D341Med (cell line): ENCODE measurements at places on chromosomes 16 and 17.
A peak's percentile ranks its signal among the peaks of the same experiment; 100 is the strongest.

- no peak for DNase-seq
Measured at GRCh38 chr16:56916571-56917403, 15.2 kb upstream of the HERPUD1 start.

DNA sequence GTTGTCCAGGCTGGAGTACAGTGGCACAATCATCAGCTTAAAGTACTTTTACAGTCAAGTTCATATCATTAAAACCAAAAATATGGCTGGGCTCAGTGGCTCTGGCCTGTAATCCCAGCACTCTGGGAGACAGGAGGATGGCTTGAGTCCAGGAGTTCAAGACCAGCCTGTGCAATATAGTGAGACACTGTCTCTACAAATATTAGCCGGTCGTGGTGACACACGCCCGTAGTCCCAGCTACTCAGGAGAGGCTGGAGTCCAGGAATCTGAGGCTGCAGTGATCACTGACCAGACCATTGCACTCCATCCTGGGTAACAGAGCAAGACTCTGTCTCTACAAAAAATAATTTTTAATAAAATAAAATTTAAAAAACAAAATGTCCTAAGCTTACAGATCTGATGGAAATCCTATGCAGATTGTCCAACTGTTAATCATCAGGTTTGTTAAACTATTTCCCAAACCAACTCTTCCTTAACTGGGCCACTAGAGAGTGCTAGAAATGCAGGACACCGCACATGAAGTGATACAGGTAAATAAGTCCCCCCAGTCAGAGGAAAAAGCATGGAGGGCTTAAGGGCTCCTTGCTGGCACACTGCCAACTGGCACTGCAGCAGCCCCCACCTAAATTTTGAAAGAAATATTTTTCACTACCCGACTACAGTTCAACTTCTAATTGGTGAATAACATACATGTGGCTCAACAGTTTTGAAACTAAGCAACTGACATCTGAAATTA, 2.8 kb downstream of the USP22 start:
- peak; percentile 56 for DNase-seq

DNA sequence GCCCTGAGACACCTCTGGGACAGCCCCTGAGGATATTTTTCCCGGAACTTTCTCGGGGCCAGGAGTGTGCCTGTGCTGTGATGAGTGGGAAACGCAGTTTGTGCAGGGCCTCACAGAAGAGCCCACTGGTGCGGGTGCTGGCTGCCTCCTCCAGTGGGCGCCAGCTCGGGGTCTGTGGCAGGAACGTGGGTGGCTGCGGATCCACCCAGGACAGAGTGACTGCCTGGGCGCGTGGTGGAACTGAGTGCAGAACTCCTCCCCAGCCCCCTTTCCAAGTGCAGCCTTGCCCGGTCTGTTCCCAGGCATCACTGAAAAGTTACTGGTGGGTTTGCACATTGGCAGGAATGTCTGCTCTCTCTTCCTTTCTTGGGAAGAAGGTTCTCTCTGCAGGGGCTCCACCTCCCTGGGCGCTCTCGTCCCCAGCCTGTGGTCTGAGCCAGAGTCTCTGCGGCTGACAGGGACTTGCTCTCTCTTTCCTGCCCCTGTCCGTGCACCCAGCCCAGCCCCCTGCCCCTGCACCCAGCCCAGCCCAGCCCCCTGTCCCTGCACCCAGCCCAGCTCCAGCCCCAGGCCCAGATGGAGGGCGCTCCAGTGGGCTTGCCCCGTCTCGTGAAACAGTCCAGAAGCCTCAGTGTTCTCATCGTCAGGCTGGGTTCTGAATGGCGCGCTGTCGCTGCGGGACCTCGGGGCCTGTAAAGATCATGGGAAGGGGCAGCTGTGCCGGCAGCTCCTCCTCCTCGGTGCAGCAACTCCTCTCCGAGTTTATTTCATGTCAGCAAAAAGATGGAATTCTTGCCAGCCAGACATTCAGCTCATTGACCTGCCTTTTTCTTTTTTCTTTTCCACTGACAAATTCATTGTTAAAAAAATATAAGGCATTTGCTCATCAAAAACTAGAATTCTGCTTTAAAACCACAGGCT, 117.5 kb downstream of the BANP start:
- DNase-seq: no peak

GRCh38 chr17:41393294-41393693, 4.1 kb downstream of the KRT31 start:
- DNase-seq: no peak

DNA sequence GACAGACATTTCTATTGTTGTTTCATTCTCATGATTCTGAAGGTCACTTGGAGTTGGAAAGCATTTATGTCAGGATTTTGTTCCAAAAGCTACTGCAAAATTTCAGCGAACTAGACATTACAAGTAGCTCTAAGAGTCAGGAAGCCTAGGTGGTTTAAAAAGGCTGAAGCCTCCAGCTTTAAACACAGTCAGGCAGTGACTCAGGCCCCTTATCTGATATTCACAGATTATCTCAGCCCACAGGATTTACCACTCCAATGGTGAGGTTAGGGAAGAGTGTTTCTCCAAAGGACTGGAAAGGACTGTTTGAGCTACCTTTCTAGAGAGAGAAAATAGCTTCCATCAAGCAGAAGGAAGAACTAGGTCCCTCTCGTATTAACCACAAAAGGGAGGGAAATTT, 624.4 kb upstream of the C16orf82 start:
- DNase-seq: no peak

- DNase-seq: no peak
Measured at GRCh38 chr17:45229681-45230409, 8.2 kb downstream of the FMNL1 start.

- DNase-seq: no peak
Measured at GRCh38 chr16:73031155-73031866, 16.6 kb downstream of the ZFHX3 start.

DNA sequence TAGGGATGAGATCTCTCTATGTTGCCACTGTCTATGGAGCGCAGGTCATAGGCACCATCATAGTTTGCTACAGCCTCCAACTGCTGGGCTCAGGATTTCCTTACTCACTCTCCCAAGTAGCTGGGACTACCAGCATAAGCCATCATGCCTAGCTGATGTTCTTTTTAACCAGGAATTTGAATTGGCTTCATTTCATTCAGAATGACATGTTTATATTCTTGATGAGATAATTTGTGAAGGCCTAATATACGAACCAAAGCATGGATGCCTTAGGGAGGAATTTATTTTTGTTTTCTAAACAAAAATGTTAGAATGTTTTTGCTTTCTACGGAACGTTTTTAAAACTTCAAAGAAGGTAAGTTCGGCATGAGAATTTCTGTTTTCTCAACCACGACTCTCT, 71.6 kb downstream of the HS3ST3B1 start:
- DNase-seq: no peak

GRCh38 chr17:43169561-43170139, 1.4 kb upstream of the NBR1 start:
- DNase-seq: peak; percentile 67

- no peak for DNase-seq
Measured at GRCh38 chr17:63675607-63676546, 24.0 kb downstream of the LIMD2 start.

GRCh38 chr16:22786284-22786683, 27.7 kb upstream of the HS3ST2 start:
- DNase-seq: no peak

GRCh38 chr17:55931446-55931845, 180.6 kb downstream of the PCTP start:
- DNase-seq: no peak

DNA sequence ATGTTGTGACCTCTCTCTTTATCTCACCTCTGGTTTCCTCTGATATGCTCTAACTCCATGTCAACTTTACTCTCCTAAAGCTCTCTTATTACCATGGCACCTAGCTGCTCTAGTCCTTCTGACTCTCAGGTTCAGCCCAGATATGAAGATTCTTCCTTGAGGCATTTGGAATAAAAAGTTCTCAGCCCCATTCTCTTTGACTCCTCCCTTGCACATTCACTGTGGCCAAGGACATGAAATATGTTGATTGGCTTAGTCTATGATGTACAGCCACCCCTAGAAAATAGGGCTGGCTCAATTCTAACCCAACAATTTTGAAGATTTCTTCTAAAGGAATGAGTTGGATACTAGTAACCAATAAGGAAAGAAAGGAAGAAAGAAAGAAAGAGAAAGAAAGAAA, 20.8 kb upstream of the GAS7 start:
- DNase-seq: no peak

DNA sequence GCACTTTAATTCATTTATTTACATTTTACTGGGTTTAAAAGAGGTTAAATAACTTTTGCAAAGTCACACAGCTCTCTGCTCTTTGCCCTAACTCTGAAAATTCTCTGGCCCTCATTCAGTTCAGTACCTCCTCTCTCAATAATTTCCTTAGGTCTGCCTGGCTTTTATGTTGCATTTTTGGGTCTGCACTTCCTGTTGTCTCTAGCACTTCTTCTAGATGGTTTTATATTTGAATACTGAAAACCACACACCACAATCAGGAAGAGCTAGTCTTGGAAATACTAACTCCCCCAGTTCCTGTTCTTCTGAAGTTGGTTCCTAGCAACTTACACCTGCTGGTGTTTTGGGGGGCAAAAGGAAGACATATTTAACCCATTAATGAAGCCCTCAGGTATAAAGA, 577.9 kb downstream of the HS3ST4 start:
- no peak for DNase-seq

DNA sequence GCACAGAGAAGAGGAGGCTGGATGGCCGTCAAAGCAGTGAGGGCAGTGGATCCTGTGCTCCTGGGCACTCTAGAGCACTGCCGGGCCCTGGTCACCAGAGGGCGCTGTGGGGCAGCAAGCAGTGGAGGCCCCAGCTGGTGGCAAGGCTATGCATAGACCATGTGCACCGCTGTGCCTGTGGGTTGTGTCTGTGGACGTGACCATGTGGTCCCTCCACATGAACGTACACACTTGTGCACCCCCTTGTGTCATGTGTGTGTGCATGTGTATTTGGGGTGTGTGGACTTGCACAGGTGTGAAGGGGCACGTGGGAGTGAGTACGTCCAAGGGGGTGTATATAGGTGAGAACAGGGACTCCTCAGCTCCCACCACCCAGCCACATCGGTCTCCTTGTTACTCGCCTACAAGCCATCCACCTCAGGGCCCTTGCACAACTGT, 4.4 kb upstream of the MAP2K3 start:
- DNase-seq: peak; percentile 90

DNA sequence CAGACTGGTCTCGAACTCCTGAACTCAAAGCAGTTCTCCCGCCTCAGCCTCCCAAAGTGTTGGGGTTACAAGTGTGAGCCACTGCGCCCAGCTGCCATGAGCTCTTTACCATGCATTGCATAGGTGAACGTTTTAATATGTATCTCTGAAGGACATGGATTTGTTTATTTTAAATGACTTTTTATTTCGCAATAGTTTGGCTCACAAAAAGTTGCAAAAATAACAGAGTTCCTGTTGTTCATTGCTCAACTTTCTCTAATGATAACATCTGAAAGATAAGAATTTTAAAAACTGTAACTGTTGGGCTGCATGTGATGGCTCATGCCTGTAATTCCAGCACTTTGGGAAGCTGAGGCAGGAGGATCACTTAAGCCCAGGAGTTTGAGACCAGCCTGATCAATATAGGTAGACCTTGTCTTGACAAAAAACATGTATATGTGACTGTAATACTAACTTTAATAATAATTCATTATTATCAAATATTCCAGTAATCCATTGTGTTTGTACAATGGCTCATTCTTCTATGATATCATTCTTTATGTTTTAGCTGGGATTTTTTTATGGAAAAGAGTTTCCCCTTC, 80.1 kb downstream of the ABCC1 start:
- no peak for DNase-seq

GRCh38 chr17:40735016-40735415, 20.1 kb downstream of the KRT25 start:
- no peak for DNase-seq
